ENCODE measurements at places on chromosomes 6 and 20.

DNA sequence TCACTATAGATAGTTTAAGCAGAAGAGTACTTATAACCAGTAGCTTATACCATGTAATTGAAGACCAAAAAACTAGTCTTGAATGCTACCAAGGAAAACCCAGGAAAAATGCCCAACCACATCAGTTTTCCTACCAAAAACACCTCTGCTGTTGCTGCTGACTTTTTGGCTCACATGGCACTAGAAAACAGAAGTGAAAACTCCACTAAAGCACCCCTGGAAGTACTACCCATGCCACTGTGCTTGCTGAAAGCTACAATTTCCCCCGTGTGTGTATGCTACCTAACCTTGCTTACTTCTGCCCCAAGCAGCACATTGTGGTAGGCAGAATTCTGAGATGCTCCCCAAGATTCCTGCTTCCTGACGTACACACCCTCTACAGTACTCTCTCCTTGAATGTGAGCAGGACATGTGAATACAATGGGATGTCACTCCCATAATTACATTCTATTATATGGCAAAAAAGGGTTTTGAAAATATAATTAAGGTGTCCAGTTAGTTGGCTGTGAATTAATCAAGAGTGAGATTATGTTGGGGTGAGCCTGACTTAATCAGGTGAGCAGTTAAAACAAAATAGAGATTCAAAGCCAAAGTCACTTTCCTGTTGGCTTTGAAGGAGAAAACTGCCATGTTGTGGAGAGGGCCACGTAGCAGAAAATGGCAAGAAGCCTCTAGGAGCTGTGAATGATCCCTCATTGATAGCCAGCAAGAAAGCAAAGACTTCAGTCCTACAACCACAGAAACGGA is 209.8 kb upstream of the MARCKS start:
- DNase-seq = no peak

DNA sequence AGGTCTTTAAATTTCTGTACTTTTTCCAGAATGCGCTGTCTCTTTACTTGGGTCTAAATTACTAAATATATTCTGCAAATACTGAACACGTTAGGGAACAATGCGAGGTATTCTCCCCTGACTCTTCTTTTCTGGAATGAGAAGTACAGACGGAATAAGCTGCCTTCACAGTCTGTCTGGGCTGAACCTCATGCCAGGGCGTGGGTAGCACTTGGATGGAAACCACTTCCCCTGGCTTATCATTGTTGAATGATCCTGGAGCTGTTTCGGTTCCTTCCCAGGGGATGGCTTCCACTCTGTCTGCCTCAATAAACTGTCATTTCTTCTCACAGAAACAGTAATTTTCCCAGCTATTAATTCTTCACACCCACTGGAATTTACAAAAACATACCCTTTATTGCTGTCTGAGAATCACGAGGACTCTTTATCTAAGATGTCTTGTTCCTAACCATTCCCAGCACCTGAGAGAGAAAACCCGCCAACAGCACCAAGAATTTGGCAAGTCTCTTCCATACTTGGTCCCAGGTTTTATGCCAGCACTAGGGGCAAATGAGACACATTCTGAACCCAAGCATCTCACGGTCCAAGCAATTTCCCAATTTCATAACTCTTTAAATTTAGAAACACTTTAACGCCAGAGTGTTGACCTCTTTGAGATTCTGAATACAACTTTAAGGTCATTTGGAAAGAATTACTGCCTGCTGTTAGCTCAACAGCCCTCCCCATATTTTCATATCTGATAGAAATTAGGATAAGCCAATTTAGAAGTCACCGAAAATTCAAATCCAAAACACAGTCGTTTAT is 43.2 kb upstream of the ADGRF5 start:
- DNase-seq = peak; percentile 45

DNA sequence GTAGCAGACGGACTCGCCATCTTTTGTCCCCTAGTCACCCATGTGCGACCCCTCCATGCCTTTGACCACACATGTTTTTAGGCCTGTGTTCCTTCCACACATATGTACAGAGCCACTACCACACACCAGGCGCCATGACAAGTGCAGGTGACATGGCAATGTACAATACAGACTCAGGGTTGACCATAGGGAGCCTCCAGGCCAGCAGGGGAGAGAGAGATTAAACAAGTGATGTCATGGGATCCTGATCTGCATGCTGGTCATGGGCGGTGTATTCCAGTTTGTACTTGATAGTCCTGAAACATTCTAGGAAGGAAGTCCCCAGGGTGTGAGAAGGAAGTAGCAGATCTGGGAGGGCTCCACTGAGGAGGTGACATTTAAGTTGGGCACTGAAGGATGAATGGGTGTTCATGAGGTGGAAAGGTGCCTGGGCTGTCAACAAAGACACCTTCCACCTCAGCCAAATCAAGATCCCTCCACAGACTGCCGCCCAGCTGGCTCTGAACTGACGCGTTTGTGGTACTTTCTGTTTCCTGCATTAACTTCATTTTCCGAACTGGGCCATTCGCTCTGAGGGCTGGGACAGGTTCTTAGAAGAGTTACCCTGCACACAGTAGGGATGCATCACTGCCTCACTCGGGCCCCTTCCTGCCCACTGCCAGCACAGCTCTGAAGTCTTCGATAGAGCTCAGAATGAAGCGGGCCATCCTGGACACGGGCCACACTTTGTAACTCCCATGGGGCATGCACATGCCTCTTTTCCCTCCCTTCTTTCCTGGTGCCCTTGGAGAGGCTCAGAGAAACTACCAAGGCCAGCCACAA is 94.0 kb downstream of the NOL4L start:
- no peak for DNase-seq

DNA sequence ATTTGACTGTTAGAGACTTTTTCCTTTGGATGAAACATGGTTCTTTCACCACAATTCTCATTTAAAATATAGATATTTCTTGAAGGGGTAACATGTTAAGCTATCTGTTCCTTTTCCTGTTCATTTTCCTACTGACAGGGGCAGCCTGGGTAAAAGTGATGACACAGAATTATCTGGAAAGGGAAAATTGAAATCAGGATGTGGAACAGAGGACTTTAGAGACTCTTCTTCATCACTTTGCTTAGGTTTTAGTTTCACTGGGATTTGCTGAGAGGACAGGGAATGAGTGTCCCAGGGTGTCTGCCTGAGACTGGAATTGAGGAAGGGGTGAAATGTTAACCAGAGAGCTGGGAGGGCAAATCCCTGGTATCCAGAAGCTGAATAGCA is 116.0 kb downstream of the RNF144B start:
- no peak for DNase-seq

GRCh38 chr6:21586740-21587178 is 6.8 kb upstream of the SOX4 start:
- no peak for DNase-seq

- DNase-seq = no peak
These were observed 101.2 kb upstream of the NT5E start for GRCh38 chr6:85348643-85349042.

GRCh38 chr6:169391473-169392071 is 137.9 kb upstream of the THBS2 start:
- DNase-seq = no peak

DNA sequence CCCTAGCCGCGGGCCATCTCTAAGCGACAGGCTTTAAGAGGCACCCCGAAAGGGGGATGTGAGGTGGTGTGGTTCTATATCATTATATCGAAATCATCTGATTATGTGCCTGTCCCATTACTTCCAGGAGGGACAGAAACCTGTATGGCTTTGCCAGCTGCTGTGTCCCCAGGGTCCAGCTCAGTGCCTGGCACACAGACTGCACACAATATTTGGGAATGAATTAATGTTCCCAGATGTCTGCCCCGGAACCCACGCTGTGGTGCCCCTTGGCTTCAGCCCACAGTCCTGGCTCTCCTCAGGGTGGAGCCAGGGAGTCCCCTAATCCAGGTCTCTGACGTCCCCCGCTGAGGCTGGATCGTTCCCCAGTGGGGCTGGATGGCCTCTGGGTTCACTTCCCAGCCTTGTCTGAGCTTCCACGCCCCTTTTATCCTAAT is 8.9 kb upstream of the AHCY start:
- DNase-seq = no peak

- DNase-seq = no peak
These were observed 73.1 kb downstream of the AGPAT4 start for GRCh38 chr6:161200610-161201370.

DNA sequence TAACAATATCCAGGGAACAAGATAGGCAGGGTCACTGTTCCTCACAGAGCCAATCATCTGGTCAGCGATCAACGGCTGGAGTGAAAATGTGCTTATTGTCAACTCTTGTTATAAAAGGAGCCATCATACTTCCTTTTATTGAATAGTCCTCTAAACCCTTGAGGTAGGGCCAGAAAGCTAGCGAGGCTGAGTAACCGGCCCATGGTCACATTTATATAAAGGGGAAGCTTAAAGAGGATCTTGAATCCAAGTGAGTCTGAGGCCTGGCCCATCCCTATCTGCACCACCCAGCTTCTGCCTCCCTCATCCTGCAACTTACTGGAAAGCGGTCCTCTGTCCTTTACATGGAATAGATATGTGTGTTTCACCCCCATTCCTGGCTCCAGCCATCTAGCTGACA is 9.5 kb downstream of the PHACTR3 start:
- no peak for DNase-seq

GRCh38 chr6:87139236-87139635 is 16.1 kb upstream of the ZNF292 start:
- peak; percentile 57 for DNase-seq

GRCh38 chr6:45483021-45483420 is 105.3 kb upstream of the SUPT3H start:
- DNase-seq = peak; percentile 89

DNA sequence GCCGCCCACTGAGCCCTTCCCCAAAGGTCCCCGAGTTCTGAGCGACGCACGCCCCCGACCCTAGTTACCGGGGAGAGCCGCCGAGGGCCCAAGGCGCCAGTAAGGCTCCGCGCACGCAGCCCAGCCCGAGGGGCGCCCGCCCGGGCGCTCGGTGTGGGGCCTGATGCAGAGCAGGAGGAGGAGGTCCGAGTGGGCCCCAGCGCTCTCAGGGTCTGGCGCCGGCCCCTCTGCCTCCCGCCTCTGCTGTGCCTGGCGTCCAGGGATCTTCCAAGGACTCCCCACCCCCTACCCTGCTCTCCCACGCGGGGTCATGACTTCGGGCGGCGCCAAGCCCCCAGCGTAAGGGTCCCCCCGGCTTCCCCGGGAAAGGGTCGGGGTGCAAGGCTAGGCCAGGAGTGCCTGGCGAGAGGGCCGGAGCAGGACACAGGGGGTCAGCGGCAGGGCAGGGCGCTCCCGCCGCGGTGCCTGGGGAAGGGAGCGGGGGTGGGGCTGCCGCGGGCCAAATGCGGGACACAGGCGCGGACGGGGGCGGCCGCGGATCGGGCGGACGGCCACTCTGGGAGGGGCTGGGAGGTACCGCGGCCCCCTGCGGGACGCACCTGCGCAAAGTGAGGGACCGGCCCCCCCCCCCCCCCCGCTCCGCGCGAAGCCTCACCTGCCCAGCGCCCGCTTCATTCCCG is 637 bp downstream of the ABHD12 start:
- DNase-seq = peak; percentile 30

GRCh38 chr6:138555421-138555988 is 56.2 kb upstream of the NHSL1 start:
- DNase-seq = peak; percentile 68

- peak; percentile 50 for DNase-seq
These were observed 5.7 kb upstream of the PYGB start for GRCh38 chr20:25242231-25242630.

- DNase-seq = no peak
These were observed 23.8 kb downstream of the ADRM1 start for GRCh38 chr20:62326559-62326958.

DNA sequence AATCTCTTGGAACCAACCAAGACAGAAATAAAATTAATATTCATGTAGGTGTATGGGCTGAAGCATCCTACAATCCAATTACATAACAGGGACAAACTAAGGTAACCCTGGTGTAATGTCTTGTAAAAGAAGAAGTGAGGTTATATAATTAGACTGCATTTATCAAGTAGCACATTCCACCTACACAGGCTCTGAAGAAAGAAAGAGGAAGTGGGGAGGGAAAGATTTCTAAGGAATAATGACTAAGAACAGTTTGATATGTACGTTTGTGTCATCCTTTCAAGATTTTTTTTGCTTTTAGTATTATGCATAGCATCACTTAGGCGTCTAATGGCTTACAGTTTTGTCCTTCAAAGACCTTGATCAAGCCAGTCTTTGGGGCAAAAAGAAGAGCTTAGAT is 139.7 kb downstream of the PLCB1 start:
- DNase-seq = no peak

GRCh38 chr6:100455230-100456124 is 9.2 kb downstream of the SIM1 start:
- no peak for DNase-seq

GRCh38 chr6:105573138-105573537 is 170.3 kb upstream of the PREP start:
- no peak for DNase-seq

GRCh38 chr6:73747289-73747688 is 51.3 kb downstream of the CD109 start:
- DNase-seq = peak; percentile 24

DNA sequence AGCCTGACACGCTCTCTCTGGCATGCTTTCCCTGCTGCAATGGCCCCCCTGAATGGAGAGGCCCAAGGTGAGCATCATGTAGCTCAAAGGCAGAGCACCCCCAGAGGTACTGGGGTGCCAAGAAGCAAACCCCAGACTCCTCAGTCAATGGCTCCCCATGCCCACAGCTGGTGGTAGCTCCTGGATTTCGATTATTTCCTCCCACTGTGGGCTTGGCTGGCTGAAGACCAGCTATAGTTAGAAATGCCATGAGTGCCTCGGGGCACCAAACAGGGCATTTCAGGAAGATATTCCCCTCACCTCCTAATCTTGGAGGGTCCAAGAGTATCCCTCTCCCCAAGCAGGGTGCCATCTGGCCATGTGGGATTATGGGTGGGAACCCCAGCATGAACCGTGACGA is 16.8 kb downstream of the MAP1LC3A start:
- DNase-seq = no peak

GRCh38 chr6:19524366-19525186 is 312.6 kb upstream of the ID4 start:
- no peak for DNase-seq

GRCh38 chr20:58886546-58886945 is 34.0 kb downstream of the GNAS start:
- DNase-seq = no peak

GRCh38 chr6:117463762-117464665 is 18.5 kb upstream of the DCBLD1 start:
- peak; percentile 79 for DNase-seq

GRCh38 chr20:64102647-64103354 is 4.6 kb downstream of the NPBWR2 start:
- no peak for DNase-seq

DNA sequence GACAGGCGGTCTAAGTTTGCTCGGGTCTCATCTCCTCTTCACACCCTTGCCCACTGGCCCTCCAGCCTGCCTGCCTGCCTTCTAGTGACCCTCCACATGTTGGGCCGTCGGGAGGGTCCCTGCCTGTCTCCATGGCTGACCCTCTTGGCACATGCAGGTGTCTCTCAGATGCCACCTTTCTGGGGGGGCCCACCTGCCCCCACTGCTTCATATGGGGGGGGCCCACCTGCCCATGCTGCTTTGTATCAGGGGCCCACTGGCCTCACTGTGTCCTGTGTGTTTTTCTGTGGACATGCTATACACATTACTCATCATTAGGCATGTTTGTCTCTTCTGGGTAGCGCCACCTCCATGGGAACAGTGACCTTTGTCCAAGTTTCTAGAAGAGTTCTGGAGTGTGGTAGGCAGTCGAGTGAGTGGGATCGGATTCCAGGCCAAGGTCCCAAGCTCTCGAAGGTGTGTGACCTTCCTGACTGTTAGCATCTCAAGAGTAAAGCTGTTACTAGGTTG is 40.4 kb upstream of the KIF25 start:
- DNase-seq = peak; percentile 31

- no peak for DNase-seq
These were observed 19.3 kb downstream of the ACSS1 start for GRCh38 chr20:25038591-25039015.

Measured in RPMI7951 (cell line).